ENCODE measurements at places on chromosomes 7 and 10.

GRCh38 chr7:87471473-87471872 is 4.0 kb downstream of the ABCB4 start:
- no peak for DNase-seq

- DNase-seq: no peak
Measured at GRCh38 chr10:29688230-29688661, 53.5 kb upstream of the SVIL start.

DNA sequence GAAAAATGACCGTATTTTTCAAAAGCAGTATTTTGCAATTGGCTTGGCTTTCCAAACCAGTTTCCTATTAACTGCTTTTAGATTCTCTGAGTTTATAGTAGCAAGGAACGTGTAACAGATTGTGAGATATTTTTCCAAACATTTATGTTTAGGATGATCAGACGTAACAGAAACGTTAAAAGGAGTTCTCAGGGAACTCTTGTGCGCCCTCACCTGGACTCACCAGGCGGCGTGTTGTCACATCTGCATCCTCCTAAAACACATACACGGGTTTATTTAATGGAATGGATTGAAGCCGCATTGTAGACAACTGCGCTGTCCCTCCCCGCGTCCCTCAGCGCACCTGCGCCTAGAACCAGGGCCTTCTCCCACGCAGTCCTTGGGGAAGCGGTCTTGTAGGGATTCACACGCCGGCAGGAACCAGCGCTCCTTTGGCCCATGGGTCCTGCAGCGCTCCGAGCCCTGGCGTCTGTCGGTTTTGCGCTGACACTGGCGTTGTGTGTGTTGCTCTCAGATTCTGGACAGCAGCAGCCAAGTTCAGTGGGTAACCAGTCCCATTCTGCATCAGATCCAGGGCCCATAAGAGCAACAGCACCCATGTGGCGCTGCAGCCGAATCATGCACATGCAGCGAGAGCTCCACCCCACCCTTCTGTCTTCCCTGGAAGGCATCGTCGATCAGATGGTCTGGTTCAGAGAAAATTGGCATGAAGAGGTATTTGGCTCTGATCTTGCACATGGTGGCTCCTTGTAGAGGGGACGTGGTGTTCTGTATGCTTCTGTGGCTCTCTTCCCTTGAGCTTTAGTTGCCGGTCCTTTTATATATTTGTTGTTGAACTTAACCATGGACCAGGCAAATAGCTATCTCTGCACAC is 114.9 kb downstream of the TRRAP start:
- DNase-seq: no peak

- DNase-seq: no peak
Measured at GRCh38 chr7:156635529-156636385, 4.8 kb upstream of the RNF32 start.

DNA sequence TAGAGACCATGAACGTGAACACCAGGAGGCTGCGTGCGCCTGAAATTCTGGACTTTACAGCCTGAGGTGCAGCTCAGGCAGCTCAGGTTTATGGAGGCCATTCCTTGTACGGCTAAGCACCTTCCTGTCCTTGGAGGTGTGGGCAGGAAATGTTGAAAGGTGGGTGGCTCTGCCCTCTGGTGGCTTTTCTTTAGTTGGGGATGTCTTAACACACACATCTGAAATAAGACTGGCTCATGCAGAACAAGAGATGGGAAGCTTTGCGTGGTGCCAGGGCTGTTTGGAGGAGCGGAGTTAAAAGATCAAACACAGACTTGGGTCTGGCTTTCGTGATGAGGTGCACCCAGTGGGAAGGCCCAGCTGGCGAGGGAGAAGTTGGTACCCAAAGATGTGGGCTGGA is 64.1 kb downstream of the DOCK1 start:
- no peak for DNase-seq

- DNase-seq: no peak
Measured at GRCh38 chr10:11161910-11162309, 144.2 kb downstream of the CELF2 start.

- DNase-seq: no peak
Measured at GRCh38 chr7:27994639-27995038, 186.0 kb downstream of the JAZF1 start.

DNA sequence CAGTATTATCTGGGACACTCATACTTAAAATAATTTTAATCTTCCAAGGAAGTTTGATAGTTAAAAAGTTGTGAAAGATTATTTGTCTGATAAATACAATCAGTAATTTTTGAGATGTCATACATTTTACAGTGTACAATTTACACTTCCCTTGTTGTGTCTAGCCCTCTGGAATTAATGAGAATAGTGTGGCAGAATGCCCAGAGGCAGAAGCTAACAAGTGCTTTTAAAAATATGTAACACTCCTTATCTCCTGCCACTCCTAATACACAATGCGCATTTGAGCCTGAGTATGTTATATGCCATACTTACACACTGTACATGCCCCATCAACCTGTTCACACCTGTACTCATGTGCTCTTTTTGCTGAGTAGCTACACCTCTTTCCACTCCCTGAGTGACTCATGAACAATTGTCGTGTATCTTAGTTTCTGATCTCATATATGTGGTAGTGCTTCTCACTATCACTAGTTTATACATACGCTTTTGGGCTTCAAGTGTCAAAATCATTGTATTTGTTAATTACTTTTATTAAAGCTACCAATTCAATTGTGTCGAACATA is 106.9 kb upstream of the GNAI1 start:
- no peak for DNase-seq

DNA sequence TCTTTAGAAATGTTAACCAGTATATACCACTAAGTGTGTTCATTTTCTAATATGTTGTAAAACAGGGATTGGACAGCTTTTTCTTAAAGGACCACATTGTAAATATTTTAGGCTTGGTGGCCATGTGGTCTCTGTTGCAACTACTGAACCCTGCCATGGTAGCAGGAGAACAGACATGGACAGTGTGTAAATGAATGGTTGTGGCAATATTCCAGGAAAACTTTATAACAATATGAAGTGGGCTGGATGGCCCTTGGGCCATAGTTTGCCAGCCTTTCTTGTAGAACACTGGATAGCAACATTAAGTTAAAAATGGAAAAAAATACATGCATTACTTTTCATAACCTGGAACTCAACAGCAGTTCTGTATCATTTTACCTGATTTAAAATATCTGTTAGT is 61.0 kb downstream of the SND1 start:
- no peak for DNase-seq

- DNase-seq: peak; percentile 24
Measured at GRCh38 chr7:19982841-19983835, 209.7 kb upstream of the TMEM196 start.

GRCh38 chr10:122140941-122141623 is 130.0 kb upstream of the BTBD16 start:
- DNase-seq: no peak

- DNase-seq: no peak
Measured at GRCh38 chr7:151575410-151575809, 55.7 kb upstream of the RHEB start.

DNA sequence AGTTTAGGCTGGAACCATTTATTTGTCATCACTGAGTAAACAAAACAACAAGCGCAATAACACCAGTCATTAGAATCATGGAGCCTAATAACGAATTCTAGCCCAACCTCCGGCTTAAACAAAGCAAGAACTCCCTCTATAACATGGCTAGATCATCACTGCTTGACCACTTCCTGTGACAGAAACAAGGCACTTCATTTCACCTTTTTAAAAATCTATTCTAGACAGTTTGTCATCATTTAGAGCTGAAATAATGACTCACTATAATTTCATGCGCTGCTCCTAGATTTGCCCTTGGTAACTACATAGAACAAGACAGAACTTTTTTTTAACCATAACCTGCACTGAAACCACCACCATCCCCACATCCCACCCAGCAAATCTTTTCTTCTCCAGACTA is 81.3 kb downstream of the OSBPL3 start:
- no peak for DNase-seq

DNA sequence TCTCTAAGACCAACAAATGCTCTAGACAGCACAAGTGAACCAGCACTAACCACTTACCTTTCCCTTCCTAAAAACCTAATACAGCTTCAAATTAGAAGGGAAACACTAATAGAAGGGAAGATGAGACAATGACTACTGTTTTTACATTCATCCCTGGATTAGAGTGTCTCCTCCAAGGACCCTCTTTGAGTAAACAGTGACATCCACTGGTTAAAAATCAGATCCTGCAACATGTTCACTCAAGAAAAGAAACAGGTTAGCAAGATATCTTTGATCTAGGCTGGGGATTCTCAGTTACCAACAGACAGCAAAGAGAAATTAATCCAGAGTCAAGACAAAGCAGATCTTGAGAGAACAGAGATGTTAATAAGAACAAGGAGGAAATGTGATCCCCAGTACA is 177.7 kb upstream of the GHITM start:
- no peak for DNase-seq

DNA sequence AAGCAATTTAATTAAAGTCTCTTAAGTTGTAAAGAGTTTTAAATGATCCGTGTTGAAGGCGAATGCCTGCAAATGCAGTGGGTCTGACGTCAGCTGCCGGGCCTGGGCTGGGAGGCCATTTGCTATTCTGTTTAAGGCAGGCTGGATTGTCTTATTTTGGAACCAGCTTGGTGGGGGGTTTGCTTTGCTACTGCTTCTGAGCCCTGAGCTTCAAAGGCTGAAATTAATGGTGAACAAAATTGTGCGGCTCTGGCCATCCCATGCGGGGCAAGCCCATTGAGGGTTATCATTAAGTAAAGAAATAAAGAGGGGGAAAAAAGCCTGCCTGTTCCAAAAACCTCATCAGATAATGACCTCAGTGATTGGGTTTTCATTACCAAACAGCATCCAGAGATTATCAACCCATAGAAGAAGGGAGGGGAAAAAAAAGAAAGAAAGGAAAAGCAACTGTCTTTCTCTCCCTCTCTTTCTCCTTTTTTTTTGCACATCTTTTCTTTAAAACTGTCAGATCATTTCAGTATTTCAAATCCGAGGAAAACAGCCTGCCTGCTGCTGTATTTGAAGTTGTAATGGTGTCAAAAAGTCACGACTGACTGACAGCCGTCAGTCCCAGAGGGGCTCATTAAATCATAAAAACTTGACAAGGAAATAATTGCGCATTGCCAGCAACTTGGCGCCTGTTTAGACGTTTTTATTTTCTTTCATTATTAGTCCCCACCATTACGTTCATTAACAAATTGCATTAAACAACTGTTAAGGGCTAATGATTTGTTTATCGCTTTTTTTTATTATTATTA is 131.9 kb upstream of the TCF7L2 start:
- no peak for DNase-seq

DNA sequence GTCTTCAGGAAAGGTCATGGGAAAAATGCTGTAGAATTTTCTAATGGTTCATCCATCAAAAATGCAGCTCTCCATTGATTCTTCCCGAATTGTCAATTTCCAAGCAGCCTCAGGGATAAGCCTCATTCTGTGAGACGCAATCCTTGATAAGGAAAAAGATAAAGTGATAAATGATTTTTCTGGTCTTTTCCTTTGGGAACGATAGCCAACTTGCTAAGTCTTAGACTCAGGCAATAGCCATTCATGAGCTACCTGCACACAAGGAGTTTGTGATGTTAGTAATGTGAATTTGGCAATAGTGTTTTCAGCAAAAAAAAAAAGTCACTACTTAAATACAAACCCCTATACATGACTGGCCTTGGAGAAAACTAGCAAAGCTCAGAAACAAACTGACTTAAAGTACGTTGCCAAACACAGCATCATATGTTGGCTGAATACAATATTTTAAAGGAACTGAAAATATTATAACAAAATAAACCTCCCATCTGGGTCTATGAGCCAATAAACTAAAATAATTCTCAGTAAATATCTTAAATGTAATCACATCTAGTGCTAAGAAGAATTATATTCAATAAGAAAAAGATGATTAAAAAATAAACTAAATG is 75.5 kb downstream of the KLF6 start:
- no peak for DNase-seq

DNA sequence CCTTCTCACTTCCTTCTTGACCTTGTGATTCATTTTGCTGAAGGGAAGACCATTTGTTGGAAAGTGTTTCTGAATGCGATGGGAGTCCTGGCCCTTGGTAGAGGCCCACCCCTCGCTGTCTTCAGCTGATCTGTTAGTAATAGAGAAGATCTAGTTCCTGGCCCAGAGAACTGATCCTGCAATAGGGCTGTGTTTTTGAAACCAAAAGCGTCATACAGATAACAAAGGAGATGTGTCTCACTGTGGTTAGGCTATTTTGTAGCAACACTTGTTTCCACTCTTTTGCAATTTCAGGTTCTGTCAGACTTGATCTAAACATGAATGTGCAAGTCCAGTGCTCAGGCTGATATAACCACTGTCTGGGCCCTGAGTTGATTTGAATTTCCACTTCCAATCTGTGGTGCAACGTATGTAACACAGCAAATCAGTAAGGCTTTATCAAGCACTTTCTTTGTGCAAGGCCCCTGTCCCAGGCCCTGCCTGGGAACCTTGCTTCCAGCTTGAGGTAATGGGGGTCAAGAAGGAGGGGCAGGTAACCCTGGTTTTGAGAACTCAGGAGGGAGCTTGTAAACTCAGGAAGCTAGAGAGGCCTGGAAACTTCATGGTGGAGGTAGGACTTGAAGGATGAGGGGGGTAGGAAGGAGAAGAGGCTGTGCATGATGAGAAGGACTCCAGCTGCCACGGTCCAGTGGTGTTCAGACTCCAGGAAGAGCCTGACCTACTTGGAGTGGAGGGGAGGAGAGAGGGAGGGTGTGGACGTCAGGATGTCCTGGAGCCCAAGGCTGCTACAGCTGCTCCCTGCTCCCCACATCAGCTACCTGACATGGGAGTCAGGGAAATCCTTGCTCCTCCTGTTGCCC is 42.2 kb upstream of the SRGN start:
- peak; percentile 47 for DNase-seq

DNA sequence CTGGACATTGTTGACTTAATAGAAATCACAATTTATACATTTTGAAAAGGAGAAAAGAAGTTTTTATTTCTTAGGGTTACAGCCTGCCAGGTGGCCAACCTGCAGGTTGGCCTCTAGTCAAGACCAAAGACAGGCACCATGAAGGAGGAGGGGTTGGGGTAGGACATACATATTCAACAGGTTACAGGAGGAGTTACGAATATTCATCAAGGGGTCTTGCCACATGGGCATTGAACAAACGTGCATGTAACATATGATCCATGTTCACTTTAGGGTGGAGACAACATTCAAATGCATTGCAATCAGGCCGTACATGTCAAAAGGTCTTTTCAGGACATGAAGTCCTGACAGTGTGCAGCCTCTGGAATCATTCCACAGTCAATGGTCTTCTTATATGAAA is 246.2 kb upstream of the AKR1E2 start:
- no peak for DNase-seq

GRCh38 chr7:46534664-46535588 is 613.9 kb upstream of the IGFBP3 start:
- no peak for DNase-seq

DNA sequence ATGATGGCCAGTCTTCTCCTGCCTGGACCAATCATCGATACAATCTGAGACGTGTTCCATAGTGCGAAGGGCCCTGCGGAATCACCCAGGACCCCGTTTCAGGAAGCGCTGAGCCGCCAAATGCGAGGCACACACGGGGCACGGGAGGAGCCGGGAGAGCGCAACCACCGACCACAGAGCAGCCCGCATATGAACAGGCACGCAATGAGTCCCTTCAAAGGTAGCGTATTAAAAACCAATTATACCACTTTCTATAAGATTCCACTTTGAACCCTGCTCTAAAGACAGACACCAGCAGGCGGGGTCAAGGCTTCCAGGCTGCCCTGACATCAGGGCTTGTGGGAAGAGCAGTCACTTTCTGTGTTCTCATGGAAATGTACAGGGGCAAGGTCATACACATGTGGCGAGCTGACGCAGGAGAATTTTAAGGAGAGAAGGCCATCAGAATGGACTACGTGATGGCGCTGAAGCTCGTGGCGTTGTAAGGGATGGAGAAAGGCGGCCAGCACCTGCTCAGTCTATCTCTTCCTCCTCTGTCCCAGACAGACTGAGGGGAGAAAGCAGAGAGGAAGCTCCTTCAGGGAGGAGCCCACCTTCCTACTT is 46.2 kb downstream of the AMZ1 start:
- peak; percentile 20 for DNase-seq
